ENCODE measurements at places on chromosomes 3 and 15.

DNA sequence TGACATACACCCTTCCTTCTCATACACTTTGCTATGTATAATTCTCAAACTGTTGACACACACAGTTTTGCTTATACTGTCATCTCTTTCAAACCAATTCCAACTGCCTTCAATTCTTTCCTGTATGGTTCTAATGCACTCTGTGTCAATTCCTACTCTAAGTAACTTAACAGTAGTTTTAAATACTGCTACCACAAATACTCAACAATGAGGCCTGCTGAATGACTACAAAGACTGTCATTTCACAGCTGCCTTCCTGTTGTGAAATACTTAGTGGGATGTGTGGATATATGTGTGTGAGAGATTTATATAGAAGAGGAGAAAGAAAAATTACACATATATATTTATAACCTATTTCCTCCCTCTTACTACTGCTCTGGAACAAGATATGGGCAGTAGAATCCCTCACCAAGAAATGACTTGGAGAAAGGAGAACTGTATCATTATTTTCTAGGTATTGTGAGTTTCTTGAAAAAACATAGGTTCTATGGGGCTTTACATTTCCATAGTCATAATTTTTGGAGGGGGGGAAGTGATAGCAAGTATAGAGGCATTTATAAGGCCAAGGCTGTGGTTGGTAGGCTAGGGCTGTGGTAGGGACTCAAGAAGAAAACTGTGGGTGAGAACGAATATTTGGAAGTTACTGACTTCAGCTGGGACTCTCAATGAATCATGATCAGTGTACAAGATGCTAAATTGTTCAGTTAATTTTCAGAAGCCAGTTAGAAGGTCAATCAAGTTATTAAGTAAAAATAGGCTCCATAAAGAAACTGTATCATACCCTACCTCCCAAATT, 88.7 kb downstream of the ANKRD28 start:
- no peak for DNase-seq

DNA sequence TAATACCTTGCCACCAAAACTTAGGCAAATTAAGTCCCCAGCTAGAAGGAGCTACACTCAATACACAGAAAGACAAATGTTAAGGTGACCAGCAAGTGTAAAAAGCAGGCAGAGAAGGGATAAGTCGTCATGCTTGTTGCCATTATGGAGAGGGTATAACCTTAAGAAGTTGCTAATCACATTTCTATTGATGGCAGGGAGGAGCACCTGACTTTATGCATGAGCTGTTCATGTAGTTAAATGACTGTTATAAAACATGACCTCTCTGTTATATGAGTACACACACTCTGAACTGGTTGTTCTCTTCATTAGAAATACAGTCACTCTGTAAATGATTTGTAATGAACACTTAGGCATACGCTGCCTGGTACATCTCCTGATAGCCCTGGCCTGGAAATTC, 6.6 kb upstream of the CCNL1 start:
- no peak for DNase-seq

DNA sequence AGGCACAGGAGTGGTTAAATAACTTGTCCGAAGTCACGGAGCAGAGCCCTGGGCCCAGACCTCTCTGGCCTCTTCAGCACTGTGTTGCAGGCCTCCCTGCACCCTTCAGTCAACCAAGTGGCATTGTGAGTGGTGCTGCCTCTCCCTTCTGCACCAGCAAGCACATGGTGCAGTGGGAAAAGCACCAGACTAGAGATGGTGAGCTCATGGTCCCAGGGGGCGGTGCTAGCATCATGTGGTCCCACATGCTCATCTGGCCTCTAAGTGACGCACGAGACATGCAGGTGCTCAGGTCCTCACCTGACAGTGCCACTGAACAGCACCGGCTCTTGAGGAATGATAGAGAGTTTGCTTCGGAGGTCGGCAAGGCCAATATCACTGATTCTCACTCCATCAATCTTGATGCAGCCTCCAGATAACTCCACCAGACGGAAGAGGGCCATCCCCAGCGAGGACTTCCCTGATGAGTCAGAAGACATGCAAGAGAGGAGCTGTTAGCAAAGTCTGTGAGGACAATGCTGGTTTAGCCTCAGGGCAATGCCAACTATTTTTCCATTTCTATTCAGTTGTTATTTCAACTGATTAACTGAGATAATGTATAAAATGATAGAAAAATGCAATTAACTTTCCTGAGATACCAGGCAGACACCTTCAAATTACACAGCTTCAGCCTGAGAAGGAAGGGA, 53.1 kb upstream of the PARL start:
- DNase-seq, result no peak

DNA sequence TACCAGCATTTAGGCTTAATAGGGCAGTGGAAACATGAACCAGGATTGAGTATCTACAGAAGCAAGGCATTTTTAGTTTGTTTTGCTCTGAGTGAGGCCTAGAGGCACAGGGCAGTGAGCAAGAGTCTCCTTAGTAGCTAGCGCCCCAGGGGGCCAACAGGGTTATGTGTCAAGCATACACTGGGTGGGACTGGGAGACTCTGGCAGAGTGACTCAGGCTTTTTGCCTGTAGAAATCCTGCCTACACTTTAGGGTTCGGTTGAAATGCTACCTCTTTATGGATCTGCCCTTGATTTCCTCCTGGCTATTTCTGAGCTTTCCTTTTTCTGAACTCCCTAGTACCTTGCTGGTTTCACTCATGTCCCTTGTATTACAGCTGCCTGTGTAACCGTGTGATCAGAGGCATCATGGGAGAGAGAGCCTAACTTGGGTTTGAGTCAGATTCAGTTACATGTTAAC, 72.2 kb downstream of the TOP2B start:
- DNase-seq, result peak; percentile 55

GRCh38 chr15:101128221-101129015, 123.4 kb downstream of the CHSY1 start:
- DNase-seq, result no peak

DNA sequence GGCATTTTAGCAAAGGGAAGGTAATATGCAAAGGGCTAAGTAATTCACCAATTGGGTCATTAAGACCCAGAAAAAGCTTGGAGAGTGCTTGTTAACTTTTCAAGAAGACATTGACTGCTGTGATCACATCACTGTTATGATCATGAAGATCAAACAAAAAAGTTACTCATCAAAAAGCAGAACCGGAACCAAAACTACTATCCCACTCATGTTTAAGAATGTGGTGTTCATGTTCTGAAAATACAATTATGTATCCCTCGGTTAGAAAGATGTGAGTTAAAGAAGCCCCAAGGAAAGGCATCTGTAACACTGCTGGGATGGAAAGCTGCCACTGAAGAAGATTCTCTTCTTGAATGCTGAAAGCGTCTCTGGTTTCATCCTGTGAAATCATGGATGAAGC, 32.6 kb downstream of the BBX start:
- no peak for DNase-seq

DNA sequence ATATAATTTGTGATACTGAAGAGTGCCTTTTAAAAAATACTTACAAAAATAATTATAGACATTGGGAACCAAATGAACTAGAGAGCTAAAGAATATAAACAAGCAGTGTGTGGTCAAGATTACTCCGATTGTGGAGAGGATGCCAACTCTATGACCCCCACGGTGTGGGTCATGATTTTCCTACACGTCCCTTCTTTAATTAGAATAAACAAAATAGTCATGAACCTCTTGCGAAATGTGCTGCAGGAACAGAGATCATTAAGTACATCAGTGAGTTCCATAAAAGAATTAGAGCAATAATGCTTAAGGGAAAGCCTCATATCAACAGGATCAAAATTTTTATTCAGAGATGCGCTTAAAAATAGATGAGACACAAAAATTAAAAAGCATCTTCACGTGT, 476.6 kb upstream of the ROBO1 start:
- DNase-seq, result no peak

DNA sequence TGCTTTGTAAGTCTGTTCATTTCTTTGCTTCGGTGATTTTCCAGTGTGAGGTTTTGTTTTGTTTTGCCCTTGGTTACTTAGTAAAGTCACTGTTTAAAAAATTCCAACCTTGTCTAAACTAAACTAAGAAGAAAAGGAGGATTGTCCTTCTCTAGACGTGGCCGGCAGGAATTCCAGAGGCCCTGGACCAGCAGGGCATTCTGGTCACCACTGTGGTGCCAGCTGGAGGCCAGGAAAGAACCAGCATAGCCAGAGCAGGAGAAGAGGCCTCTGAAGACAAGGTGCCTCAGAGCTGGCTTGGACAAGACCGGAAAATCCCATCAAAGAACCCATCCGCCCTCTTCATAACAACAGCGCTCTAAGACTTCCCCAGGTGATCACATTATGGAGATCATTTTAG, 8.2 kb downstream of the PLOD2 start:
- no peak for DNase-seq
